ENCODE measurements at places on chromosomes 3 and 15.
A peak's percentile ranks its signal among the peaks of the same experiment; 100 is the strongest.

DNA sequence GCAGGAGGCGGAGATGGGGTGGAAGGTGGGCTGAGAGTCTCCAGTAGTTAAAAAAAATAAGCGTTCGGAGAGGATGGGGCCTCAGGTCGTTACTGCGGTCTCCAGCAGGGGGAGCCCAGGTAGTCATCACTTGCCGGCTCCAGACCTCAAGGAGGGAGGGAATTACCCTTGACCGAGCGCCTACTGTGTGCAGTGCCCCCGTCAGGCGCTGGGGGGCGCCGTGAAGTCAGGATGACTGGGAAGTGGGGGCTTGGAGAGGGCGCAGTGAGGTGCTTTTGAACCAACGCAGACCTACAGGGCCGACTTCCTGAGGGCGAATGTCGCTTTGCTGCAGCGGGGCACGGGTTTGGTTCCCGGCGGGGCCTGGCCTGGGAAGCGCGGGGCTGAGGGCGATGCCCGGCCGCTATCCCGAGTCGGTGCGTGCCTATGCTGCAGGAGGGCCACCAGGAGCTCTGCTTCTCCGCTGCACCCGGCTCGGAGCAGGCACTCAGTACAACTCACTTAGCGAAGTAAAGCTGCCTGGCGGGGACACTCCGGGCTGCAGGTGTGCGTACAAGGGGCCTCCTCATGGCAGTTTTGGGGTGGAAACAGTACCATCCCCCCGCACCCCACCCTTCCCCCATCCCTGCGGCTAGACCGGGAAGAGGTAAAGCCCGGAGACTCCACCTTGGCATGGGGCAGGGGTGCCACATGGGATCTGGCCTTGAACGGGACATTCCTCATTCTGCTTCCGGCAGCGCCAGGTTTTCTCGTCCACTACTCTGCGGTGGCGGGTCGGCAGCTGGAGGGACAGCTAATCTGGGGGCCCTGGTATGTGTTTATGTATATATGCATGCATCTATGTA lies 79.8 kb downstream of the RHCG start:
- peak; percentile 93 for DNase-seq

- DNase-seq = no peak
These were observed 236.8 kb downstream of the CACNA2D3 start for GRCh38 chr3:54358969-54359694.

GRCh38 chr3:15287565-15288330 lies 44.6 kb downstream of the SH3BP5 start:
- DNase-seq = no peak

DNA sequence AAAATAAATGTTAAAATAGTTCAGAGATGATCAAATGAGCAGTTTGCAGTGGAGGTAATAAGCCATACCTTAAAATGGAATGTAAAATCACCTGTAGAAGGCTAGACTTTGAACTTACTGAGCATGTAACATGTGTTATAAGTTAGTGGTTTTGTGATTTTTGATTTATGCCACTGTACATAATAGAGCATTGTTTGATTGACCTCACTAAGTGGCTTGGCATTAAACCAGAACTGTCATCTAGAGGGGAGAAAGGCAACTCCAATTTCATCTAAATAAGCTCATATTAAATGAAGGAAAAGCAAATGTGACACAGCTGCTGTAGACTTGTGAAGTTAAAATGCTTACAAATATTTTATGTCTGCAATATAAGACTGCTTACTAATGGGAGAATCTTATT lies 387.9 kb downstream of the ZIC1 start:
- DNase-seq = no peak

- DNase-seq = no peak
These were observed 31.8 kb downstream of the MITF start for GRCh38 chr3:69770976-69771634.

DNA sequence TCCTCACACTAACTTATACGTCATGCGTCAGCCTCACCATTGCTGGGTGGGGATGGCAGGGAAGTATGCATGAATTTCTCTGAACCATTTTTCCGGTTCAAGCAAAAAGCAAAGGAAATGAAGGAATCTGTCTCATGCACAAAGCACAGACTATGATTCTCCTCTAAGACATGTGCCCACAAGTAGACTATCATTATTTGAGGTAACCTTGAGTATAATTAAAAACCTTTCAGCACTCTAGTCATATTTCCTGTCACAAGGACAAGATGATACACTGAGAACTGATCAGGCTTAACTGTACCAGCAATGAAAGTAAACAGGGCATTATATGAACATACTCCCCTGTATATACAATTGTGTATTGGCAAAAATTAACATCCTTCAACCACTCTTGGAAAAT lies 56.7 kb upstream of the TSC22D2 start:
- no peak for DNase-seq

DNA sequence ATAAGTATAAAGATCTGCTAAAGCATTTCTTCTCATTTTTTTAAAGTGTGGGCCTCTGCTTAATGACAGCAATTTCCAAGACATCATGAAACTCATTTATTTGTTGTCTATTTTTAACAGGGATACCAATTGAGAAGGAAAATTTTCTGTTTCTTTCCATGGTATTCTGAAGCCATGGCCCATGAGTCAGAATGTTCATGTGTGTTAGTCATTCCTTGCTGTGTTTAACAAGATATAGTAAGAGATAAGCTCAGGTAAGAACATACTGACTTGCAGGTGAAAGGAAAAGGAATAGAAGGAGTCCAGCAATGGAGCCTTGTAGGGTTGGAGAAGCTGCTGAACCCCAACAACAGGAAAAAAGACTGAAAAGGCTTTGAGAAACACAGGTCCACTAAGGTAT lies 17.0 kb upstream of the ARID3B start:
- DNase-seq = no peak

DNA sequence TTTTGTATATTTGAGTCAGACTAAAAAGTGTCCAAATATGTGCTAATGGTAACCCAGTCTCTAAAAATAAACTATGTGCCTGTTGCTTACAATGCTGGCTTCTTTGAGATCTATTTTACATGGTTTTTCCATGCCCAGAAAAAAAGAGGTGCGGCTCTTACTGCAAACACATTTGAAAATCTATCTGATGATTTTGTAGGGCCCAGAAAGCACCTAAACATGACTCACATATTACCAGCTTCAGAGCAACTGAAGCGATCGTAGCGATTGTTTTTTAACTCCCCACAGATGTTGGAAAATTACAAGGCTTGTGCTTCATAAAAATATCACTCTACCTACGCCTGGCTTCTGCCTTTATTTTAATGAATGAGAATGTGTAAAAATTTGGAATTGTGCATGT lies 53.5 kb downstream of the SUCNR1 start:
- no peak for DNase-seq
